T-cell (primary cell): ENCODE measurements at places on chromosomes 3 and 15. TPM values are rescaled to one million over a fixed set of nuclear protein-coding genes. Genes with fewer than 3 reads are reported as not detected.

- DNase-seq: no peak
- no peaks in the 10 kb centered on the region for H3K36me3 ChIP-seq
- no peaks in the 10 kb centered on the region for H3K27me3 ChIP-seq
- no peak overlapping the region for H3K27ac ChIP-seq
- no peak overlapping the region for H3K4me3 ChIP-seq
- no peaks in the 10 kb centered on the region for H3K4me1 ChIP-seq
These were observed 28.4 kb downstream of the IGF1R start for GRCh38 chr15:98676586-98677270.

Gene CNTN3
- total RNA-seq: not detected

DNA sequence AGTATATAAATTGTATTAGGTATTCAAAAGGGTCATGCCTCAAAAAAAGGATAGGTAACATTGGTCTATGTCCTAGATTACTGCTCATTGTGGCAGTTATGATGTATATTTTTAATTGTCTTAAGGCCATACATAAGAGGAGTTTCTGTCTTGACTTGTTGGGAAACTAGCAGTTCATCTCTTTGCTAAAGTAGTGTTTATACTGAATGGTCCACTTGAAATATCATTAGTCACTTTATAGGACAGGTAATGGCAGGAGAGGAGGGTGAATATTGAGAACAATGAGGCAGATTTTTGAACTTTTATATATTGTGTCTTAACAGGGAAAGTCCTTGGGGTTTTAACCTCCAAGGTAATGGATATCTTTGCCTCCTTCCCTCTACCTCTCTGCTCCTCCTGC is 58.4 kb downstream of the TP63 start:
- H3K27me3 ChIP-seq: no peaks in the 10 kb centered on the region
- H3K4me3 ChIP-seq: no peak overlapping the region
- no peak overlapping the region for H3K27ac ChIP-seq
- H3K36me3 ChIP-seq: no peaks in the 10 kb centered on the region
- DNase-seq: no peak

Gene SLC22A13
- total RNA-seq: 0.68 TPM

- DNase-seq: no peak
- no peaks in the 10 kb centered on the region for H3K4me1 ChIP-seq
These were observed 6.6 kb downstream of the OXTR start for GRCh38 chr3:8762607-8763377.
